ENCODE measurements at places on chromosomes 5 and 9.

- no peak for DNase-seq
These were observed 88.3 kb downstream of the FSTL4 start for GRCh38 chr5:133523961-133524586.

DNA sequence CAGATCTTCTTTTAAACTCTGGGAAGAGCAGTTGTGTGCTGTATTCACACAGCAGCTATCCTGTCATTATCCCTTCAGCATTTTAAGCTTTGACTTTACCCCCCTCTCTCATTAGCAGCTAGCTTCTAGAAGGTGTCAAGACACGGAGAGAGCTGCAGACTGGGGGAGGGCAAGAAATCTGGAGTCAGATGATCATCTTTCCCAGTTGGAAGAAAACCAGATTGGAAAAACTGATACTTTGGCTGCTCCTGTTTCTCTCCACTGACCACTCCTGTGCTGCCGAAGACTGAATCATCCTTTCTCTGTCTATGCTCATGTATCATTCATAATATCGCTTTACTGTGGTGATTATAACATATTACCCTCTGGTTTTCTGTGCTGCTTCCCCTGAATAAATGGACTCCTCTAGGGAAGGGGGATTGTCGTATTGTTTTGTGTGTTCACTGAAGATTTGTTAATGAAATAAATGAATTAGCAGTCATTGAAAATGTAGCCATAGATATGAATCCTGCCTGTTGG lies 75.1 kb downstream of the SH3GL2 start:
- no peak for DNase-seq

DNA sequence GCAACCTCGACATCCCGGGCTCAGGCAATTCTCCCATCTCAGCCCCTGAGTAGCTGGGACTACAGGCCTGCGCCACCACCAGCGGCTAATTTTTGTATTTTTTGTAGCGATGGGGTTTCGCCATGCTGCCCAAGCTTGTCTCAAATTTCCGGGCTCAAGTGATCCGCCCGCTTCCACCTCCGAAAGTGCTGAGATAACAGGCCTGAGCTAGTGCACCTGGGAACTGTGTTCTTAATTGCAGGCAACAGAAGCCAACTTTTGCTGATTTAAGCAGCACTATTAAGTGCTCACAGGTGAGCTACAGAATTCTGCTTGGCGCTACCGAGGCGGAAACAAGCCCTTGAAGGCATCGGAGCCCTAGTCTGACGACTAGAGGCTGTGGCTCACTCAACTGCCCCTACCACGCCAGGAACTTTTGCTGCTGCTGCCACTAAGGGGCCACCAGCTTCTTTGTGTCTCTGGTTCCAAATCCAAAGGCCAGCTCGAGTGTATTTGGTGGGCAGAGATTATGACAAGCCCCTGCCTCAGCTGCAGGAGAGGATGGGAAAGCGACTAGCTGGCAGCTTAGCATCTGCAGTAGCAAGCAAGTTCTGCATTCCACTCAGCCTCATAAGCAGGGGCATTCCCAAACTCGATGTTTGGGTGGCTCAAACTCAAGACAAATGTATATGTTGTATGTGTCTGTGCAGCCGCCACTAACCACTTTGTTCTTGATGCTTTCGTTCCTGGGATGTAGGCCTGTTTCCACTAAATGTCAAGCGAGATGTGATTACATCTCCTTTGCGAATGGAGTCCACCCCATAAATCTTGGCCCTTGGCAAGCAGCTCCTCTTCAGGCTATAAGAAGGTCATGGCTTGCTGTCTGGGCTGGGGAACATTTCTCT lies 10.6 kb upstream of the HMCN2 start:
- no peak for DNase-seq

DNA sequence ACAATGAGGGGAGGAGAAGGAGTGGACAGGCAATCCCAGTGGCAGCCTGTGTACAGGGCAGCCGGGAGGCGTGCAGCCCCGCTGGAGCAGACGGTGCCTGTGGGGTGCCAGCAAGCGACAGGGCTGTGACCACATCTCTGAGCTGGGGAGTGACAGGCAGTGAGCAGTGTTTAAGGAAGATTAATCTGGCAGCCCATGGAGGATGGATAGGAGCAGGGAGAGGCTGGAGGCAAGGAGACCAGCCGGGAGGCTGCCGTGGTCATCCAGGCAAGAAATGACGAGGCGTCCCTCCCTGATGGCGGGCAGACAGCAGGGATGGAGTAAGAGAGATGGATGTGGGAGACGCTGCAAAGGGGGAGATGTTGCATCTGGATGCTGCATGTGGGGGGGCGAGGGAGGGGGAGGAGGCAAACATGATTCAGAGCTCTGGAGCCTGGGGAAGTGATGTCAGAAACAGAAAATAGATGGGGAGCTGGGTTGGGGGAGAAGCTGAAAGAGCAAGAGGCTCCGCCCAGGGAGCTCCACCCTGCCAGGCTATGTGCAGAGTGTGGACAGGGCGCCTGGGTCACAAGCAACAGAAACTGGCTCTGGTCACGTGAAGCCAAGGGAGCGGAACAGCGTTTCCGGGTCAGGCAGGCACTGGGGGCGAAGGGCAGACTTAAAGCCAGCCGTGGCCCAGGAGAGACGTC lies 12.6 kb downstream of the UNC5A start:
- DNase-seq = no peak

GRCh38 chr5:32852976-32853375 lies 141.9 kb downstream of the NPR3 start:
- no peak for DNase-seq

DNA sequence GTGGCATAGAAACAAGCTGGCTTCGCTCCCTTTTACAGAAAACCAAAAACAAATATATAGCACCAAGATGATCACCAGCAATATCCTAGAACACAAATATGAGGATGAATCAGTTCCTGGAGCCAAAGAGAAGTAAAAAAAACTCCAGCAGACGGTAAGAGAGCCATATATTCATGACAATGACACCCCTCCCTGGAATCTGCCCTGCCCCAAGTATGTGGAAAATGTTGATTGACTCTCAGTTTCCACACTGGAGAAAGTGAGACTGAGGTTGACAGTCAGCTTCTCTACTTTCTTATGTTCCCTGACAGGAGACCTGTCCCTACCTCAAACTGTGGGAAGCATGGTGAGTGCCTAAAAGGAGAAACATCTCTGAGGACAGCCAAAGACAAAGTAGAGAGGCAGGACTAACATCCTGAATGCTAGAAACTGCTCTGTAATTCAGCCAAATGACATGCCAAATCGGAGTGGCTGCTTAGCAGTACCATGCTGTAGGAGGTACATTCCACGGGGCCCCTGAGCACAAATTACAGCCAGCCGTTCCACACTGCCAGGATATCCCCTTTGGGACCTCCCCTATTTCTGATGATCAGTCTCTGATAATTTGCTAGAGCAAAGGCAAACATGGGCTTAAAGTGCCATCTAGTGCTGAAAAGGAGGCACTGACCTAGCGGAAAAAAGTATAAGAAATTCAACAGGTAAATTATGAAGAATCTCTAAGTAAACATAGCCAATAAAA lies 424.0 kb upstream of the RGMB start:
- no peak for DNase-seq

DNA sequence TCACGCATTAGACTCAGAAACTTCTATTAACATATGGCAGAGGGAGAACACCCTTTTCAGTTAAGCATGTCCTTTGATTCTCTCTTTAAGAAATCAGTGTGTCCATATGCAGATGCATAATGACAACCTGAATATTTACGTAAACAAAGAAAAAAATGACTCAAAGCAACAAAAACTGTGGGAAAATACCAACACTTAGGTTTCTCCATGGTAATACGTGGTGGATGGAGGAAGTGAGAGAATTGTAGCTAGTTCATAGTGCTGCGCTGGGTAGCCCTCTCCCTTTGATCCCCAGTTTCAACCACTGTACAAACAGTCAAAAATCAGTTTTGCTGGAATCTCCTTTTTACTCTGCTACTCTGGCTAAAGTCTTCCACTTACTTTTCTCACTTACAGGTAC lies 2.0 kb upstream of the MAP3K1 start:
- DNase-seq = no peak

- DNase-seq = no peak
These were observed 118.1 kb downstream of the TRPM3 start for GRCh38 chr9:71003346-71003745.

- DNase-seq = no peak
These were observed 76.6 kb downstream of the MEF2C start for GRCh38 chr5:88806338-88806737.

- DNase-seq = peak; percentile 41
These were observed 12.8 kb upstream of the ZFP62 start for GRCh38 chr5:180873615-180874520.

- peak; percentile 31 for DNase-seq
These were observed 592.7 kb upstream of the BRINP1 start for GRCh38 chr9:119961774-119962424.

GRCh38 chr9:130740218-130741023 lies 46.8 kb downstream of the EXOSC2 start:
- DNase-seq = peak; percentile 56

- DNase-seq = no peak
These were observed 569.8 kb upstream of the ADAMTS16 start for GRCh38 chr5:4570047-4570995.

GRCh38 chr5:138645778-138646575 lies 70.8 kb upstream of the HSPA9 start:
- no peak for DNase-seq

DNA sequence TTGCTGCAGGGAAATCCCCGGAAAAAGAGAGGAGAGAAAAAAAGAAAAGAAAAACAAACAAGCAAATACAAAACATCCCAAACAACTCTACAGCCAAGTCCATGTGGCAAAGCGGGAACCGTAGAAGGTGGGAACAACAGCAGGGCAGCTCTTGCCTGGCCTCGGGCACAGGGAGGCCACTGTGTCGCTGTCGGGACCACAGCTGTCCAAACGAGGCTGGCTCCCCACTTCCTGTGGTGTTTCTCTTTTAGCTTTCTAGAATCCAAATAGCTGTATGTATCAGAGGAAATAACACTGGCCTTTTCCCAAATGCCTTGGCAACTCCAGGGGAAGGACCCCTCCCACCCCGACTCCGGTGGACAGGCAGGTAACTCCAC lies 41.6 kb upstream of the EQTN start:
- no peak for DNase-seq

GRCh38 chr9:133680250-133680975 lies 44.2 kb downstream of the DBH start:
- no peak for DNase-seq

DNA sequence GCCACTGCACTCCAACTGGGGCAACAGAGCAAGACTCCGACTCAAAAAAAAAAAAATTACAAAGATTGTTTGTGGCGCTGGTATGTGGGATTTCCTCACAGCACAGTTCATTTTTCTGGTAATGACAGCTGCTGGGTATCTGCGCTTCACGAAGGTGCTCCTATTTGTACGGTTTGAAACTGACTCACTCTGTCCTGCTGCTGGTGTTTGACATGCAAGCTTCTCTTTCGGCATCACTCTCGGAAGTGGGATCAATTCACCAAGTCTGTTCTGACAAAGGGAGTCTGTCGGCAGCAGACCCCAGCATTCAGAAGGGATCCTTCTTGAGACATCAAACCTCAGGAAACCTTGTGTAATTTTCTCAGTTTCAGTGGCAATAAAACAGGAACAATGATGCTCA lies 26.3 kb downstream of the MAML1 start:
- DNase-seq = no peak

- DNase-seq = peak; percentile 96
These were observed at the start of gene C5orf52 for GRCh38 chr5:157670662-157671591. TSS of gene C5orf52 (plus strand) at chr5:157671533. CDS start at chr5:157671615, 82 bp downstream.

DNA sequence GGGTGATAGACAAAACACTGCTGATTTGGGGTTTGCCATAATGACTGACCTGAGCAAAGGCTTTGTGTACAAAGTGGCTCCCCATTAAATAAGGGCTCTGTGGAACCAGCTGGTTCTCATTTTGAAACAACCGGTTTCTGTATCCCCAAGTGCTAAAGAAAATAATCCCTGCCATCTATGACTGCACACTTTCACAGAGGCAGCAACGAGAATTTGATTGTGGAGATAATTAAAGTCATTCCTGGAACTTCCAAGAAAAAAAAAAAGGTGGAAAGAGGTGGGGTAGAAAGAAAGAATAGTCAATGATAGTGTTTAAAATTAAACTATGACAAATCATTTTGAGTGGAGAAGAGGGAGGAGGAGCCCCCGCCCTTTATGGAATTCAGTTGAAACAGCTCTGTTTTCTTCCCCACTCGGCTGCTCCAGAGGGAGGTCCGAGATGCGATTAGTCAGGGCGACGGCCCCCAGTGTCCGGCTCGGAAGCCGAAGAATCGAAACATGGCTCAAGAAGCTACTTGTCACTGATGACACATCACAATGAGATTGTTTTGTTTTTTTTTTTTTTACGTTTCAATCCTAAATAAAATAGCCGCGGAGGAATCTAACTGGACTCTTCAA lies 38.4 kb downstream of the EBF1 start:
- no peak for DNase-seq

DNA sequence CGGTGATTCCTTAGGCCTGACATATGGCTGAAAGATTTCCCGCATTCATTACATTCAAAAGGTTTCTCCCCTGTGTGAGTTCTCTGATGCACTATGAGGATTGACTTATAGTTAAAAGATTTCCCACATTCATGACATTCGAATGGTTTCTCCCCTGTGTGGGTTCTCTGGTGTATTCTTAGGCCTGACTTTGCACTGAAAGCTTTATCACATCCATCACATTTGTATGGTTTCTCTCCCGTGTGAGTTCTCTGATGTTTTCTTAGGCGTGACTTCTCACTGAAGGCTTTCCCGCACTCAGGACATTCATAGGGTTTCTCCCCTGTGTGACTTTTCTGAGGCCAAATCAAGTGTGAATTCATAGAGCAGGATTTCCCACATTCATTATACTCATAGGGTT lies 35.8 kb downstream of the ZNF782 start:
- no peak for DNase-seq

DNA sequence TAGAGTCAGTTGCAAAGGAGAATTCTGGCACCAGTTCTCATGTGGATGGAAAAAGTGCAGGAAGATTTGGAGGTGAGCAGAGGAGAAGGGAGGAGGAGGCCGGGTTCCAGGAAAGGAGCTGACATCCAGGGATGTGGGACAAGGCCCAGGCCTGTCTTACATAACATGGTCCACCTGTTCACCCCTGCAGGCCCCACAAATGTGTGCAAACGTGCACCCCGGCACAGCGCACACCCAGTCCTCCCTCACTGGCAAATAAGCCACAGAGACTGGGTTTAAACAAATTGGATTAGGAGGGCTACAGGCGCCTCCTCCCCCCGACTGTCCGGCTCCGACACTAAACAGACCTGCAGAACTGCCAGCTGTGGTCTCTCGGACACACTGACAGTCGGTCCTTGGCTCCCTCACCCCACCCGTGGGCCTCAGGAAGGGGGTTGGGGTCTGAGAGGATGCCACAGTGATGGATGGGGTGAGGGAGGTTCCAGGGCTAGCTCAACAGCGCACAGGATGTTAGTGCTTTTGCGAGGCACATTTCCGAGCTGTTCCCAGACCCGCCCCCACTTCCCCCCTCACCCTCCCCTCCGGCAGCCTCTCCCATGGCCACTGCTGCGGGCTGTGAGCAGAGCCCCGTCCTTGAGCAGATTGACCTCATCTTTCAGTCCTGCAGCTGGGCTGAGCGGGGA lies 43.4 kb upstream of the IL17B start:
- peak; percentile 67 for DNase-seq

DNA sequence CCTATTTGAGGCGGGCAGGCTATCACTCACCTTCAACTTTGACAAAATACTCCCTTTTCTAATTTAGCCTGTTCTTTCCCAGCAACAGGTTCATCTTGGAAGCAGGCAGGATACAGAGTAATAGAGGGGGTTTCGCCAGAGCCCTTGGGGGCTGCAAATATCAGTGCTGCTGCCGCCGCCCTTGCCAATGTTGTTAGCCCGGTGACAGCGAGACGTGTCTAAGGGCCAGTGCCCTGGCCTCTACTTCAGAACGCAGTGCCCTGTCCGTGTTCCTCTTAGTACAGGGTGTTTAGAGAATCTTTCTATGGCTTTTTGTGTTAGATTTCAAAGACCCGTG lies 703 bp downstream of the FAM120AOS start:
- DNase-seq = no peak

- DNase-seq = no peak
These were observed 236.8 kb downstream of the ARHGEF28 start for GRCh38 chr5:73862796-73863195.

All from small intestine (tissue), 16 donors.